ENCODE measurements at places on chromosomes 6 and 20.

- no peak for DNase-seq
Observed at GRCh38 chr6:159578629-159579028, 114.4 kb downstream of the SOD2 start.

GRCh38 chr6:127967708-127968107, 66.8 kb upstream of the THEMIS start:
- no peak for DNase-seq

- DNase-seq: no peak
Observed at GRCh38 chr6:44045672-44046015, 81.6 kb downstream of the MRPL14 start.

DNA sequence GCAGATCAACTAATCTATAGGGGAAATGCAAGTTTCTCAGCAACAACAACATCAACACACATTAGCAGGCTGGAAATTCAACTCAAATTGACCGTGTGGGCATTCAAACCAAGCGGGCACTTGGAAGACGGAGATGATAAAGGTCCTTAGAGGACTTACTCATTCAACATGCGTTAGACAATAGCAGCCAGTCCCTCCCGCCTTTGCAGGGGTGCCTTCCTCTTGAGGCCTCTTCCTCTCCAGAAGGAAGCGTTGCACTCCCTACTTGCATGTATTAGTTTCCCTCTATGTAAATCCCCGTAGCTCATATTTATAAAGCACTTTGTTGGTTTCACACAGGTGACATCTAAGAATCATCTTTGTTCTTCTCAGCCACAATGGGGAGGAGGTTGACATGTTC, 300.8 kb upstream of the STXBP5 start:
- no peak for DNase-seq

GRCh38 chr6:57013521-57013926, 33.0 kb upstream of the KIAA1586 start:
- DNase-seq: no peak

- DNase-seq: no peak
Observed at GRCh38 chr6:37125774-37126492, 44.0 kb upstream of the PIM1 start.

DNA sequence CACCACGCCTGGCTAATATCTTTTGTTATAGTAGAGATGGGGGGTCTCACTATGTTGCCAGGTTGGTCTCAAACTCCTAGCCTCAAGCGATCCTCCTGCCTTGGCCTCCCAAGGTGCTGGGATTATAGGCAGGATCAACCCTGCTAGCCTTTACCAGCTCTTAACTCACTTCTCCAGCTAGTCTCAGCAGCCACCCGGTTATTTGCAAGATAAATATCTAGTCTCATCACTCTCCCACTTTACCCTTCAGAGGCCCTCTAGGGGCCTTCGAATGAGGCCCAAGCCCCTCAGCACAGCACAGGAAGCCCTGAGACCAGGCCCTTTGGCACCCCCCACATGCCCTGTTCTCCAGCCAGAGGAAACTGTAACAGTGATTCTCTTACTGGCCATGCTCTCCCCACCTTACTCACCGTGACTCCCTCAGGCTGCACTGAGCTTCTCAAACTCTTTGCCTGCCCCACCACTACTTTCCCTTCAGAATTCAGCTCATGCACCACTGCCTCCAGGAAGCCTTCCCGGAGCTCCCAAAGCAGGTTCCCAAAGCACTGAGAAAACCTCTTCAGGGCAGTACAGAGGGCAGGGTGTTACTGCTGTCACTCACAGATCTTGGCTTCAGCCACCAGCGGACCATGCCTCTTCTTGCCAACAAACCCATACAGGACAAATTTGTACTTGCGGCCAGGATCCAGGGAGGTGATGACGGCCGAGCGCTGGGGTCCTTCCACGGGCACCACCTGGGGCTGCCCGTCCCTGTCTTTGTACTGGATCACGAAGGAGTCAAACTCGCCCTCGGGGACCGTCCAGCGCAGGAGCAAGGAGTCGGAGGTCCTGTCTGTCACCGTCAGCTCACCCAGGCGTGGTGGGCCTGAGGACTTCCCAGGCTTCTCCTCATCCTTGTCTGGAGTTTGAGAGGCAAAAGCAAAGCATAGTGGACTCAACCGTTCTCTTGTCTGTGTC, 25.0 kb downstream of the TNXB start:
- no peak for DNase-seq

DNA sequence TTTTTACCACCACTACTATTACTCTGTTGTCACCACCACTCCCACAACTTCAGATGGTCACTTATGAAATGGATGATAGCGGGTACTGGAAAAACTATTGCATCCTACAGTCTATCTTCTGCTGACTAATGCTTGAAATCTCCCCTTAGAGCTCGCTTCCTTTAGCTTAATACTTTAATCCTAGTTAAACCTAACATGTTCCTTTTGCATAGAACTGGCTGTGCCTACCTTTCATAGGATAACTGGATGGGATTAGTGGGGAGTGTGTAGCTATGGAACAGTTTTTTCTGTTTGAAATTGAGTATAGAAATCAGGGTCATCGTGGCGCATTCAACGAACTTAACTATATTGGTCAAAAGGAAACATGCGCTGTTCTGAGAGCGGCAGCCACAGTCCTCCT, 294.7 kb downstream of the FARS2 start:
- no peak for DNase-seq

DNA sequence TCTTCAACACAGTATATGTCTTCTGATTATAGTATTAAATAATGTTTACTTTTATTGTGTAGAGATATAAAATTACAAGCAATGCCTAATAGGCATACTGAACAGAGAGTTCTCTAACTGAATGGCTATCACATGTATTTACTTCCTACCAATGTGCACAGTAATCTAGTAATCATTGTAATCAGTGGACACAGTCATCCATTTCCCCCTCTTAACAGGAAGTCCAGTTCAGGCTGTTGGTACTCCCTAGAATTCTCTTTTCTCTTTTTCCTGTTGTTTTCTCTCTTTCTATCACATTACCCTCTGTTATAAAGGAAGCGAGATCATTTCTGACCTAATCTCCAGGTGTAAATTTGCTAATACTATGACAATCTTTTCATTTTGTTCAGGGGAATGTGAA, 172.5 kb downstream of the HTR1B start:
- DNase-seq: no peak

All from activated CD4-positive, alpha-beta T cell treated with anti-CD3 and anti-CD28 coated beads, Interleukin-2, amount 50 U/mL, for 1 hour (primary cell).